ENCODE measurements at places on chromosomes 16 and 17.

DNA sequence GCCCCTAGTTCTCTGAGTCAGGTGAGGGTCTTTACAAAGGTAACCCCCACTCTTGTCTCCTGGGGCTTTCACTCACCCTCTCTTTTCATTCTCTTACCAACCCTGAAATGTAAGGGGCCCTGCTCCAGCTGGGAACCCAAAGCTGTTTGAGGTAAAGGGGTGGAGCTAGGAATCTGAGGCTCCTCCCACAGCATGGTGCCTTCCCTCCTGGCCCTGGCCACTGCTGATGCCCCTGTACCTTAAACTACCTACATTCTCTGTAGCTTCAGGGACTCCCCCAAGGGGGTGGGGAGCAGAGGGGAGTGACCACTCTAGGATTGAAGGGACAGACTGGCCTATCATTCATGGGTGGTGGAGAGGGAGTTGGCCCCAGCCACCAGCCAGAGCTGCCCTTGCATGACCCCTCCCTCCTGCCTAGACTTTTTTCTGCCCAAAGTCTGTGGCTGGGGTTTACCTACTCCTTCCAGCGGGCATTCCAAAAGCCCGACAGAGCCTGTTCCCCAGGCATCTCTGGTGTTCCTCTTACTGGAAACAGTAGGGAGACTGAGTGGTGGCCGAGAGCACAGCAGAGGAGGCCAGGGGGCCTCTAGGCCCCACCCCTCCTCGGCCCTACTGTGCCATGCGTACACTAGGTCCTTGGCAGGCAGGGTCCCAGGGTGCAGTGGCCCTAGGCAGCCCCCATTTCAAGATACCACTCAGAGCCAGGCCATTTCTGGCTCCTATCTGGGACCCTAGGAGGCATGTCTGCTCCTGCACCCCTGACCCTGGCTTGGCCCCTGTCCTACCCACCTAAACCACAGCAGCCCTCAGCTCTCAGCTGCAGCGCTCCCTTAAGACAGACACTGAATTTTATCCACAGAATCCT is 9.5 kb downstream of the DOK4 start:
- no peak for DNase-seq

DNA sequence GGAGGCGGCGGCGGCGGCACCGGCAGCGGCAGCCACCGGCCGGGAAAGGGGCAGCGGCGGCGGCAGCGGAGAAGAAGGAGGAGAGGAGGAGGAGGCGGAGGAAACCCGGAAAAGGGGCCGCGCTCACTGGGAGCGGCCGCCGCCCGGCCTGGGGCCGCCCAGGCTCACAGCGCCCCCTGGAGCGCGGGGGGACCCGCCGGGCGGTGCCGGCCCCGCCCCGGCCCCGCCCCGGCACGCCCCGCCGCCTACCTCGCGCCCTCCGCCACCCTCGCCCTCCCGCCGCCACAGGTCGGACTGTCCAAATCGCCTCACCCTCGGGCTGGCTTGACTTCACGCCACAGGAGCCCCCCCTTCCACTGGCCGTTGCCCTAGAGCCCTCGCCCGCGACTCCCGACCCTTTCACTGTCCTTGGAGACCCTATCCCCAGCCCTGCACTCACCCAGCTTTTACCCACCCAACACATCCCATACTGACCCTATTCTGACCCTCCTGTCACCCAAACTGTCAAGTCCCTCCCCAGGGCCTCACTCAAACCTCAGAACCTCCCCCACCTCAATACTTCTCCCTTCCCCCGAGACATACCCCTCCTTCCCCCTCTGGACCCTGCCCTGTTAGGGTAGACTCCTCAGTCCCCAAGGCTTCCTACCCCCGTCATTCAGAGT is at the start of gene CSNK2A2:
CSNK2A2 (minus strand) TSS at position 85 of the 662 bp plus-strand sequence. CDS start 370 bp downstream, outside the sequence.
- DNase-seq: peak; percentile 71

- DNase-seq: no peak
Observed at GRCh38 chr17:72406498-72406897, 285.7 kb downstream of the SOX9 start.

GRCh38 chr17:33217891-33218290 is 75.2 kb downstream of the ASIC2 start:
- no peak for DNase-seq

DNA sequence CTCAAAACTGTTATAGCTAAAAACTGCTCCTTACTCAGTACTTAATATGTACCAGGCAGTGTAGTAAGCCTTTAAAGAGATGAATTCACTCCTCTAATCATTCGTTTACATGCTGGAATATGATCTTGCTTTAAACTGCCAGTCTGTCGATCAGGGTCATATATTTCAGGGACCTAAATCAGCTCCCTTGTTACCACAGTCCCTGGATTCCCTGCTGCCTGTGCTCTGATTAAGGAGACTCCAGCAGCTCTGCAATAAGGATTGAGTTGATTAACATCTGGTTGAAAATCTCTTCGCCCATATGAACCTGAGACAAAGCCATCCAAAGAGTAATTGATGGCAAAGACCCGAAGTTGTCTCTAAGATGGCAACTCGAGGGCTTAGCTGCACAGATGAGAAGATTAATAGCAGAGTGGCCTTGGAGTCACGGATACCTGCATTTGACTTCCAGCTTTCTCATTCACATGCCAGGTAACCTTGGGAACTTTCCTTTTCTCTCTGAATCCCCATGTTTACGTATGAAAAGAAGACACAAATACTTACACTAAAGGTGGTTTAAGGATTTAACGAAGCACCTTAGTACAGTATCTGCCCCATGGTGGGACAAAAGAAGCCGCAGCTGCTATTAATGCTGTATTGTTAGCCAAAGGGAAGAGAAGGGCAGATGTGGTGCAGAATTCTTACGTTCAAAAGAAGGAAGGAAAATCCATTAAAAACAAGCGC is 68.2 kb downstream of the VAT1L start:
- DNase-seq: no peak

- no peak for DNase-seq
Observed at GRCh38 chr17:72872396-72872795, 220.1 kb downstream of the SLC39A11 start.

GRCh38 chr16:1772362-1772907 is at the start of gene EME2:
Gene EME2 (plus strand): TSS chr16:1772810. CDS start chr16:1773228, 418 bp downstream.
- DNase-seq: peak; percentile 30

GRCh38 chr17:80860703-80861417 is 130.8 kb upstream of the CHMP6 start:
- DNase-seq: no peak

- DNase-seq: no peak
Observed at GRCh38 chr16:66901626-66902025, 17.1 kb downstream of the CDH16 start.

GRCh38 chr17:5838661-5839300 is 231.4 kb upstream of the WSCD1 start:
- no peak for DNase-seq

- DNase-seq: no peak
Observed at GRCh38 chr17:58306131-58306951, 22.3 kb downstream of the TSPOAP1 start.

- no peak for DNase-seq
Observed at GRCh38 chr17:5705081-5705875, 121.0 kb upstream of the NLRP1 start.

GRCh38 chr17:35291802-35292201 is 48.9 kb downstream of the SLFN5 start:
- DNase-seq: no peak

- DNase-seq: no peak
Observed at GRCh38 chr16:77403732-77404131, 31.1 kb downstream of the ADAMTS18 start.

DNA sequence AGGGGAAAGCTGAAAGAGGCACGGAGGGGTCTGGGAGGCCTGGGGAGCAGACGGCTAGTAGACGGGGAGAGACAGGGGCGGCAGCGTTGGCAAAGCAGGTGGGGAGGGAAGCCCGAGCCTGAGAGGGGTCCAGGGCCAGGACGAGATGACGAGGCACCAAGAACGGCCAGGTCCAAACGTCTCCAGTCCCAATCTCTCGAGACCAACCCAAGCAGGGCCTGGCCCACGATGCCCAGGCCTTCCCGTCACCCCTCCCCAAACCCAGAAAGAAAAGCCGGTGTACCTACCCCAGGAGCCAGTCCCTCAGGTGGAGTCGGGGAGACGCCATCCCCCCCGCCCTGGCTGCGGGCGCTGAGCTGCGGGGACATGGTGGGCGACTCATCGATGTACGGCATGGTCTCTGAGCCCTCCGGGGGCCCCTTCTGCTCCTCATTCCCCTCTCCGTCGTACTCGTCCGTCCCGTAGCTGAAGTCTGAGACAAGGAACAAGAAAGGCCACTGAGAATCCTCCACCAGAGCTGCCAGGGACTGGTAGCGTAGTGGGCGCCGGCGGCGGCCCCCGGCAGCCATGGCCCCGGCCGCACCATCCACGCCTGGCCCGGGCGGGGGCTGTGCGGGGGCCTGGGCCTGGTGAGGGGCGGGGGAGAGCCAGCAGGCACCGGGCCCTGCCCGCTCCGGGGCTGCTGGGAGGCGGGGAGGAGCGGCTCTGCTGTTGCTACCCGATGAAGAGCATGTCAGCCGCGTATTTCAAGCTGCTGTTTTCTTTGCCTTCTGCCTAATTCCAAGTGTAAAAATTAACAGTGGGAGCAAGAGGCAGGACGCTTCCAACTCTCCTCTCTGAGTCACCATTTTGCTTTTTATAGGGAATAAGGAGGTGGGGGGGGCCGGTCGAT is 54.6 kb downstream of the ABR start:
- no peak for DNase-seq

GRCh38 chr17:3827124-3827773 is 18.8 kb downstream of the NCBP3 start:
- peak; percentile 32 for DNase-seq

GRCh38 chr17:6592173-6592572 is 35.8 kb upstream of the PITPNM3 start:
- DNase-seq: no peak

DNA sequence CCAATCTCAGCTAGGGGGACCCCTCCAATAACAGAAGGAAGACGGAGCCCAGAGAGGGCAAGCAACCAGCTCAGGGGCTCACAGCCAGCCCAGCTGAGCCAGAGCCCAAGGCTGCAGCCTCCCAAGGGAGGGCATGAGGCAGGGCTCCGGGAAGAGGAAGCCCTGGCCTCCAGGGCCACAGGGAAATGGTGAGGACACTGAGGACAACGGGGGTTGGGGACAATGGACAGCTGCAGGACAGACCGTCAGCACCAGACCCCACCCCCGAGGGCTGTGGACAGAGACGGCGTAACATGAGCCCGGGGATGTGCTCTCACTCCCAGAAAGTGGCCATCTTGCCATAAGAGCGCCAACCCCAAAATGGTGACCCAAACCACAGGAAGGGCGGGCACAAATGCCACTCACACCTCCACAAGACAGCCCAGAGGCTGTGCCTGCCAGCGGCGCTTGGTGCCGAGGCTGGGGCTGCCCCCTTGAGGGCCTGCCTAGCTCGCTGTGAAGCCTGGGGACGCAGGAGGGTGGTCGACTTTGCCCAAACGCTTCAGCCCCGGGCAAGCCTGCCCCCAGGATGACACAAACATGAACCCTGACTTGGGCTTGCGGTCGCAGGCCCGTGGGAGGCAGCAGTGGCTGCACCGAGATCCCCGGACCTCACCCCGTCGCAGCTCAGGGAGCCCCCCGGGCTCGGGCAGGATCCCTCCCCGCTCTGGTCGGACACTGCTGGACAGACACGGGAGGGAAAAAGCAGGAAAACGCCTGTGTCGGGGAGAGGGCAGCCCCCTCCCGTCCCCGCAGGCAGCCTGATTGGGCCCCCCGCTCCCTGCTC is 10.5 kb downstream of the PIMREG start:
- DNase-seq: no peak

- DNase-seq: no peak
Observed at GRCh38 chr16:56341656-56342399, 83.5 kb downstream of the AMFR start.

DNA sequence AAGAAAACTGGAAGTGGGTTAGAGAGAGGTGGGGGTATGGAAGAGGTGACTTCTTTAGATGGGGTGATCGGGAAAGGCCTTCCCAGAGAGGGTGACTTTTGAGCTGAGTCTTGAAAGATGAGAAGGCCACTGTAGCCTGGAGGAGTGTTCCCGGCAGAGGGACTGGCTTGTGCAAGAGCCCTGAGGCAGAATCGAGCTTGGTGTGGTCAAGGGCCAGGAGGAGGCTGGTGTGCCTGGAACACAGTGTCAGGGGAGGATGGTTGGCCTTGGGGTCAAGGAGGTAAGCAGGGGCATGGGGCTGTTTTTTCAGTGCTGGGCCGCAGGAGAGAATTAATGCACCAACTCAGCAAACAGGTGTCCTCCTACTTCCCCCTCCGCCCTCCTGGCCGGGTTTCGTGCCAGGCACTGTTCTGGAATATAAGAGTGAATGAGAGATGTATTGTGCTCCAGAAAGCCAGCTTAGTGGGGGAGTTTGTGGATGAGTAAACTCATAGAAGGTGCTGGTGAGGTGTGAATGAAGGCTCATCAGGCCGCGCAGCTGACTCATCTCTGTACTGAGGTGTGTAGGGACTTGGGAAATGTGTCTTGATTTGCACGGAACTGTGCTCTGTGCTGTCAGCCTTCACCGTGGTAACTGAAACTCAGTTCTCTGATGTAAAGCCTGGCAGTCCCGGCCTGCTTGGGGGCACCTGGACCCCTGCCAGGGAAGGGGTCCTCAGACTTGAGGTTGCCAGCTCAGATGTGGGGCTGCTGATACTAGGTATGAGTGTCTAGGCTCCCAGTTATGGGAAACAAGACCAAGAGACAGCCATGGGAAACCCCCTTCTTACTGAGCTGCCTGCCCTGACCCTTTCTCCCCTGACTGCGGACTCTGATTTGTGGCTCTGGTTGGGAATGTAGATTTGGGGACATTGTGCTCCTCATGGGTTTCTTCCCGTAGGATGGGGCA is 15.3 kb downstream of the KSR1 start:
- peak; percentile 90 for DNase-seq

GRCh38 chr16:20838240-20838639 is 31.9 kb downstream of the REXO5 start:
- no peak for DNase-seq

- DNase-seq: no peak
Observed at GRCh38 chr17:81173052-81173761, 7.2 kb upstream of the AATK start.

GRCh38 chr16:86239381-86239780 is 270.9 kb upstream of the FOXF1 start:
- no peak for DNase-seq

GRCh38 chr17:7296189-7296861 is 1.9 kb upstream of the YBX2 start:
- DNase-seq: peak; percentile 61

DNA sequence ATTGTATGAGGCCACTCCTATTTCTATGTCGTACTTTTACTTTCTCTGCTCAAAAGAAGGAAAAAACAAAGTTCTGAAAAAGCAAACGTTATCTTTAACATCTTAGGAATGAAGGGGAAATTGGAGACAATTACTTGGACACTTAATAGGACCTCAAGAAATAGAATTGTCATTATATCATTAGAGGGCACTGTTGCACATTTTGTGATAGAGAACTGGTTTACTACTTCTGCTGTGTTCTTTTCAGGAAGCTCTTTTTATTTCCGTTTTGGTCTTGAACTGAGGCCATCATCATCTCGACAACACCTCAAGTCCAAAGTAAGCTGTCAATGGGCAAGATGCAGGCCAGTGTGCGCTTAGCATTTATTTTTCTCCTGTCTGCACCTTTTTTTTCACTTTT is 14.6 kb downstream of the COG4 start:
- DNase-seq: no peak
